Osteoblast (primary cell): ENCODE measurements at places on chromosomes 1 and 21.

DNA sequence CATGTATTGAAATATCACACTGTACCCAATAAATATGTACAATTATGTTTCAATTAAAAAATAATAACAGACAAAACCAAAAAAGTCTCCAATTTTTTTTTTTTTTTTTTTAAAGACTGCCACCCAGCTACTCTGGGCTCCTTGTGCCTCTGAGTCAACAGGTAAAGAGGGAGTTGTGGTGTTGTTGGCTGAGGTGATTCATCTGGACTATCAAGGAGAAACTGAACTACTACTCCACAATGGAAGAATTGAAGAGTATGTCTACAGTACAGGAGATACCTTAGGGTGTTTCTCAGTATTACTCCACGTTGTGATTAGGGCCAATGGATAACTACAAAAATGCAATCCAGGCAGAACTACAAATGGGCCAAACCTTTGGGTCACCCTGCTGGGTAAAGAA lies 67.9 kb downstream of the SCMH1 start:
- DNase-seq = no peak

GRCh38 chr1:28371010-28371377 lies 1.5 kb downstream of the PHACTR4 start:
- no peak for DNase-seq

DNA sequence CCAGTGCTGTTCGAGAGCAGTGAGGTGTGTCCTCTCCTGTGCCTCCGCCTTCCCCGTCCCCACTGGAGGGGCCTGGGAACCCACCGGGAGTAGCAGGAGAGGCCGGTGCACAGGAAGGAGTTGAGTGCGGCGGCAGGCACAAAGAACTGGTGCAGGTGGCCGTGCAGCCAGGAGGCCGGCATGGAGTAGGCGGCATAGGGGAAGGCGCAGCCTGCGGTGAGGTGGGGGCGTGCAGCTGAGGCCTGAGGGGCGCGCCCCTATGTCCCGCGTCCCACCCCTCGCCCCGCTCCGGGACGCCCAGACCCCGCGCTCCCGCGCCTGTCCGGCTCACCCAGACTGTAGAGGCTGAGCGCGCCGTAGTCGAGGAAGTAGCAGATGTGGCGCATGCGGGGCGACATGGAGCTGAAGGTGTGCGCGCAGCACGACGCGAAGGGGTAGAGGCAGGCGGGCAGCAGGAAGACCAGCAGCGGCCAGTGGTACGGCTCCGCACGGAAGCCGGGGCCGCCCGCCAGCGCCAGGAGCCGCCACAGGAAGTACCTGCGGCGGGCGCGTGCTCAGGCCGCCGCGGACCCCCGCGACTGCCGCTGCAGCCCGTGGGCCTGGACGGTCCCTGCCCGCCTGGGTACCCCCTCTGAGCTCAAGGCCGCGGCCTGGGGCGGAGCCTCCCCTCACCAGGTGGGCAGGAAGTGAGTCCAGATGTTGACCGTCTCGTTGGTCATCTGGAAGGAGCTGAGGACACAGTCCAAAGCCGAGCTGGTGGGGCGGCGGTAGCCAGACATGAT lies 2.2 kb downstream of the PAQR6 start:
- peak; percentile 90 for DNase-seq

GRCh38 chr1:63407002-63407401 lies 39.6 kb downstream of the ALG6 start:
- no peak for DNase-seq

DNA sequence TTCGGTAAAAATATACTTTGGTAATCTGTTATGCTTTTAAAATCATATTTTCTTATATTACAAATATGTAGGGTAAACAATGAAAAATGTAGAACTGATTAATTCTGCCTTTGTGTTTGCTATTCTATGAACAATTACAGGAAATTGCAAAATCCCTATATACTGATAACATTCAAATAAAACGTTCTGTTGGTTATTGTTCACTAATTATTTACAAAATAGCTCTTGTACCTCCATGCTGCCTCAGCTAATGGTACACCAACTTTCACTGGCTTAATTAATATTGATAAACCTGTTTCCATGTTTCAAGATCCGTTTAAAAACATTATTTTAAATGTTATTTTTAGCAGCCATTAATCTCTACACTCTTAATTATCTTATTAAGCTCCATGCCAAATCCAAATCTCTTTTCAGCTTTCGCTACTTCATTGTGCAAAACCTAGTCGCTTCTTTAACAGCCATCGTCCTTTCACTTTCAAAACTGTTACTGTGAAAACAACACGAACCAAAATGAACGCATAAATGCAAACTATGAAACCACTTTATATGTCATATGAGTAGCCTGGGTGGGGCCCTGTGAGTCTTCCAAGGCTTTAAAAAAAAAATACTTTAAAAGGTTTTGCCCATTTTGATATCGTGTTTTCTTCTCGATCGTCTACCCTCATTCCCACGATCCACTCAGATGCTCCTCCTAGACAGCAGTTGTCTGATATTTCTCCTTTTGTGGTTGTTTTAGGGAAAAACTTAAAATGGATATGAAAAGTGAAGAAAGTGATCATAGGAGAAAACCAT lies 807.1 kb downstream of the USP25 start:
- DNase-seq = peak; percentile 59

DNA sequence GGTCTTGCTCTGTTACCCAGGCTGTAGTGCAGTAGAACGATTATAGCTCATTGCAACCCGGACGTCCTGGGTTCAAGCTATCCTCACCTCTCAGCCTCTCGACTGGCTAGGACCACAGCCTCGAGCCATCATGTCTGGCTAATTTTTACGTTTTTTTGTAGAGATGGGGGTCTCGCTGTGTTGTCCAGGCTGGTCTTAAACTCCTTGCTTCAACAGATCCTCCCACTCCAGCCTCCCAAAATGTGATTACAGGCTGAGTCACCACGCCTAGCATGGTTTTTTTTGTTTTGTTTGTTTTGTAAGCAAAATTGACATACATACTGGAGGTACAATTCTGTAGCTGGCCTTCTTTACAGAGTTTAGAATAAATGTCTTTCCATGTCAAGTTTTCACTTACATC lies 994 bp upstream of the LAMTOR5 start:
- no peak for DNase-seq

DNA sequence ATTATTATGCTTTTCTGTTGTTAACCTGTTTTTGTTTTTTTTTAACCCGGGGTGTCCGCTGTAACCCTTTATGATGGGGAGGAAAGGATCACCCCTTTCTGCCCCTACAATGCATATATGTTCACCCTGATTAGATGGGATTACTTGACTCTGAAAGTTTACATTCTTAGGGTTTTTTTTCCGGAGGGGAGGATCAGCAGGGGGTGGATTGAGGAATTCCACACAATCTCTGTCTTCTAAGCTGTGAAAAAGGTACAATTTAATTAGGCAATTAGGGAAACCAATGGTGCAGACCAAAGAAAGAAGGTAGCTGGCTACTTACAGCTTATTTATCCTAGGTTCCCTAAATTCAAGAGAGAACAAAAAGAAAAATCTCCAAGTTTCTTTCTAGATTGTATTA lies 58.3 kb downstream of the EDEM3 start:
- DNase-seq = no peak

- no peak for DNase-seq
Observed at GRCh38 chr1:32580348-32581017, 41.3 kb downstream of the ZBTB8A start.

- no peak for DNase-seq
Observed at GRCh38 chr1:112063781-112064728, 74.6 kb upstream of the KCND3 start.

DNA sequence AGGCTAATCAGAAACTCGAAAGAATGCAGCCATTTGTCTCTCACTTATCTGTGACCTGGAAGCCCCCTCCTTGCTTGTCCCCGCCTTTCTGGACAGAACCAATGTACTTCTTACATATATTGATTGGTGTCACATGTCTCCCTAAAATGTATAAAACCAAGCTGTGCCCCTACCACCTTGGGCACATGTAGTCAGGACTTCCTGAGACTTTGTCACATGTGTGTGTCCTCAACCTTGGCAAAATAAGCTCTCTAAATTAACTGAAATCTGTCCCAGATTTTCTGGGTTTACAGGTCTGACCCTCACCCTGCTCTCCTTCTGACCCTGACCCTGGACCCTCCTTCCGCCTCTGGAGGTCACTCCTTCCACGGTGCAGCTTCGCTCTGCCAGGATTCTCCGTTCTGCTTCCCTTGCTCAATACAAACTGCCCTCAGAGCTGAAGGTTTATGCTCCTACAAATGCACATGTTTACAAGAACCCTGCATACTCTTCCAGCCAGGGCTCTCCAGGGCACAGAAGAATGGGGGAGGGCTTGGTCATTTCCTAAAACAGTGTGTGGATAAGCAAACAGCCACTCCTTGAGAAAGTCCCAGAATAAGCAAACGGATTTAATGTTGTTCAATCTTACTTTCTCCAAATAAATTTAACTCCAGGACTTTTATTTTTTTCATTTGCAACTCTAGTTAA lies 160.5 kb downstream of the ACTL8 start:
- DNase-seq = no peak

DNA sequence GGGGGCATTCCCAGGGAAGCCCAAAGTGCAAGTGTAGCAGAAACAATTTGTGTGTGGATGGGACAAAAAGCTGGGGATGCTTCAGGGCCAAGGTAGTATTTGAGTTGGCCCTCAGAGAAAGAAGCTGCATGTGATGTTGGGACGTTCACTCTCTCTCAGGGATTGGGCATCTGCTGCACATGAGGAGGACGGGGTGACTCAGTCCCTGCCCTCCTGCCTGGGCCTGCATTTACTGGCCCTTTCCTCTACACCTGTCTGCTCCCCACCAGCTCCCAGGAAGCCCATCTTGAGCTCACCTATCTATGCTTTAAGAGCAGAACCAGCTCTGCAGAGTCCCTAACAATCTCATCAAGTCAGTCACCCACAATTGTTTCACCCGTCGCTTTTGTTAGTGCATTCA lies 23.5 kb upstream of the MPZL1 start:
- peak; percentile 43 for DNase-seq

- DNase-seq = no peak
Observed at GRCh38 chr1:153525088-153525728, 10.6 kb downstream of the S100A6 start.

- peak; percentile 98 for DNase-seq
Observed at GRCh38 chr1:178037510-178038253, 56.2 kb upstream of the RASAL2 start.

DNA sequence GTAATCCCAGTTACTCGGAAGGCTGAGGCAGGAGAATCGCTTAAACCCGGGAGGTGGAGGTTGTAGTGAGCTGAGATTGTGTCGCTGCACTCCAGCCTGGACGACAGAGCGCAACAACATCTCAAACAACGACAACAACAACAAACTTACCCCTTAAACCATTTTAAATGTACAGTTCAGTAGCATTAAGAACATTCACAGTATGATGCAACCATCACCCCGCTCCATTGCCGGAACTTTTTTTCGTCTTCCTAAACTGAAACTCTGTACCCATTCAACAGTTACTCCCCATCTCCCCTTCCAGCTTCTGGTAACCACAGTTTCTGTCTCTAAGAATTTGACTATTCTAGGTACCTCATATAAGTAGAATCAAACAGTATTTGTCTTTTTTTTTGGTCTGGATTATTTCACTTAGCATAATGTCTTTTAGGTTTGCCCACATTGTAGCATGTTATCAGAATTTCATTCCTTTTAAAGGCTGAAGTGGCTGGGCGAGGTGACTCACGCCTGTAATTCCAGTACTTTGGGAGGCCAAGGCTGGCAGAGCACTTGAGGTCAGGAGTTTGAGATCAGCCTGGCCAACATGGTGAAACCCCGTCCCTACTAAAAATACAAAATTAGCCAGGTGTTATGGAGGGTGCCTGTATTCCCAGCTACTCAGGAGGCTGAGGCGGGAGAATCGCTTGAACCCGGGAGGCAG lies 19.6 kb downstream of the CA6 start:
- DNase-seq = no peak

GRCh38 chr1:190000365-190000872 lies 477.2 kb downstream of the BRINP3 start:
- DNase-seq = no peak

- no peak for DNase-seq
Observed at GRCh38 chr1:71240656-71241055, 159.8 kb upstream of the ZRANB2 start.

DNA sequence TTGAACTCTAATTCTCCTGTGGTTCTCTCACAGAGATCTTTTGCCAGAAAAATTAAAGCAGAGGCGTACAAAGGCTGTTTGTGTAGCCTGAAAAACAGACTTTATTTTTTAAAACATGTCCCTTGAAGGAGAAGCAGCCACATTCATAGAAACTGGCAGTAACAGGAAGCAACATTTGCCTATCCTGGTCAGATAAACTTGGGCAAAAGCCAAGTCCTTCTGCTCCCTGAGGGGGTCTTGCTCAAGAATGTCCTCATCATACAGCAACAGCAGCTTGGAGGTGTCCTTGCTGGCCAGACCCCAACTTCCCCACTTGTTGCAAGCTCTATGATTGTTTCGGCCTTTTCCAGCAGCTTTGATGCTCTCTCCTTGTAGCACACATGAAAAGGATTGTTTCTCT lies 36.3 kb downstream of the MSTO1 start:
- DNase-seq = no peak

DNA sequence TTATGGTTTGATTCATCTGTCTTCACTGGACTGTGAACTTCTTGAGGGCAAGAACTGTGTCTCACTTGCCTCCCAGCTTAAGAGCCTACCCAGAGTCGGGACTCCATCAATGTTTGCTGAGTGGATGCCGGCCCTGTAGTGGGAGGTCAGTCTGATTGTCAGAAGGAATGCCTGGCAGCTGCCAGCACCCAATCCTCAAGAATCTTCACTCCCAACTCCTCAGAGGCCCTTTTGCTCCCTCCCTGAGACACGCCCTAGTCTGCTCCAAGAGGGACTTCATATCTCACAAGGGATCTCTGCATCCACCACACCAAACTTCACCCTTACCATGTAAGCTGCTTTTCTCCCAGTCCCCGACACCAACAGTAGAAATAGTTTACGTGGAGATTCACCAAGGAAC lies 15.2 kb upstream of the KDM4A start:
- peak; percentile 41 for DNase-seq

GRCh38 chr21:21508859-21509258 lies 510.6 kb downstream of the NCAM2 start:
- no peak for DNase-seq

- peak; percentile 83 for DNase-seq
Observed at GRCh38 chr1:21308847-21309652, 18.8 kb upstream of the ECE1 start.

DNA sequence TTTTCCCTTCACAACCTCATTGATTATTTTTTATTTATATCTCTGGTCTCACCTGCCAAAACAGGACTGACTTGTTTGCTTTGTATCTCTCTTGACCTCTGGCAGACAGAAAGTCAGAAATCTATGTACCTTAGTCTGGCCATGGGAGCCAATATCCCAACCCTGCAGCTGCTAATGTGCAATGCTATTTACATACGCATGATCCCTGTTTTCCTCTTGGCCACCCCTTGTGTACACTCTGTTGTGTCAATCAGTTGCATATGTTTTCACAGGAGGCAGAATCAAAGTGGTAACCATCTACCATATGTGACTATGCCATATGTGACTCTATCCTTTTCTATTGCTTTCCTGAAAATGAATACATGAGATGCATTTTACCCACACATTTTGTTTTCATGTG lies 688.8 kb downstream of the PLA2G4A start:
- no peak for DNase-seq

GRCh38 chr1:18668750-18669404 lies 38.2 kb downstream of the PAX7 start:
- peak; percentile 55 for DNase-seq

GRCh38 chr1:16491056-16491675 lies 22.9 kb downstream of the RNU1-1 start:
- no peak for DNase-seq

GRCh38 chr1:219788091-219788490 lies 140.3 kb downstream of the SLC30A10 start:
- no peak for DNase-seq
